Right hindlimb (tissue), 1 donor: ENCODE measurements at places on chromosomes 5 and 9.

DNA sequence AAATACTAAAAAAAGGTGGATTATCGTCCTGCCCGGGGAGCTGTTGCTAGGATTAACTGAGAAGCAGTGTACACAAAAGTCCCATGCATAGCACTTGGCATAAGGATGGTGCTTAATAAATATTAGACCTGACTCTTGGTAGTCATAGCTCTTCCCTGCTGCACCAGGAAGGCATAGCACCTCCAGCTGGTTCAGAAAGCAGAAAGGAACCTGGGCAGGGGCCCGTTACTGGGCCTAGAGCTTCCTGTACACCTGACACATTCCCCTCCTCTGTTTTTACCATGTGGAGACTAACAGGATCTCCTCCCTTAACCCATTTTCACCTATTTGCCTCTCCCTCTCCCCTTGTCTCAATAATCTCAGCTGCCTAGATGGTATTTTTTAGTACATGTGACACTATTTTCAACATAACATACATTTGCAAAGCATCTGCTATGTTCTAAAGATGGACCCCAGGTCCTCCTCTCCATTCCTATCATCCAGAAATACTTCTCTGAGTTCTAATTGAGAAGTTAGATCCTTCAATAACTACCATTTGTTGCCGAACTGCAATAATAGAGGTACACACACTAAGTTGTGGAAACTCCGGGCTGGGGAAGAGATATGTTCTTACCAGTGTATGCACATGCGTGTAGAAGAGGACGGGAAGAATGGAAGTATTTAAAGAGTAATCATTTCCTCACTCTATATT lies 3.2 kb upstream of the ANP32B start:
- DNase-seq, result no peak

DNA sequence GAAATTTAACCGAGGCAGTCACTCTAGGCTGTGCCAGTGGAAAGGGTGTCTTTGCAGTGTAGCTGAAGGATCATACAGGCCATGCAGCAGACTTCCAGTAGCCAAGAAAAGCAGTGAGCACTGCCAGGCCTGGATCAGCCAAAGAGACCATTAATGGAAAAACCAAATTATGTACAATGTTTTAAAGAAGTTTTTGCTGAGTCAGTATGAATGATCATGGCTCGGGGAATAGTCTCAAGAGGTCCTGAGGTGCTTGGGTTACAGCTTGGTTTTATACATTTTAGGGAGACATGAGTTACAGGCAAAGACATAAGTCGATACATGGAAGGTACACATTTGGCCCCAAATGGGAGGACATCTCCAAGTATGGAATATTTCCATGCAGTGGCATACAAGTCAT lies 141.3 kb downstream of the YTHDC2 start:
- peak; percentile 35 for DNase-seq

DNA sequence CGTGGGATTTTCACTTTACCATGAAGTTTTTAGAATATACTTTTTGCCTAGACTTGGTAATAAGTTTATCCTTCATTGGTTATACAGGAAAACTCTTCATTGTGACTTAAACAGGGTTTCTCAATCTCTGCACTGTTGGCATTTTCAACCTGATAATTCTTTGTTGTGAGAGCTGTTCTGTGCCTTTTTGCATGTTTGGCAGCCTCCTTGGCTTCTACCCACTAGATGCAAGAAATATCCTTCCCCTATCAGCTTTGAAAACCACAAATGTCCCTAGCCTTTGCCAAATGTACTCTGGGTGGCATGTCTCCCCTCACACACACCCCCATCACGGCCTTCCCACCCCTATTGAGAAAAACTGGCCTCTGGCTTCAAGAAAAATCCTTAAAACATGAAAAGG lies 180.9 kb downstream of the ESM1 start:
- no peak for DNase-seq

DNA sequence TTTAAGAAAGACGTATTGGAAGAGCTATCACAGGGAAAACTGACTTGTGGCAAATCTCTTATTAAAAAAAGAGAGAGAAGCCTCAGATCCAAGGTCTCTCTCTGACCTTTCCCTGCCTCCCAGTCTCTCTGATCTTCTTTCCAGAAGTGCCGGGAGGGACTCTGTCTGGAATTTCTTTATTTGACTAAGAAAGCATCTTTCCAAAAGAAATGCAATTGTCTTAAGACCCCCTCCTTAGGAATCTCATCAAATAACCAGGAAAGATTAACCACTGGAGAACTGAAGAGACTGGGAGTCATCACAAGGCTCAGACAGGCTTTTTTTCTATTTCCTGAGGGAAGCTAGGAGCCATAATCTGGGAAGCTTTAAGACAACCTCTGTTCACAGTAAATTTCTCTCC lies 4.6 kb downstream of the C1QTNF3 start:
- no peak for DNase-seq

DNA sequence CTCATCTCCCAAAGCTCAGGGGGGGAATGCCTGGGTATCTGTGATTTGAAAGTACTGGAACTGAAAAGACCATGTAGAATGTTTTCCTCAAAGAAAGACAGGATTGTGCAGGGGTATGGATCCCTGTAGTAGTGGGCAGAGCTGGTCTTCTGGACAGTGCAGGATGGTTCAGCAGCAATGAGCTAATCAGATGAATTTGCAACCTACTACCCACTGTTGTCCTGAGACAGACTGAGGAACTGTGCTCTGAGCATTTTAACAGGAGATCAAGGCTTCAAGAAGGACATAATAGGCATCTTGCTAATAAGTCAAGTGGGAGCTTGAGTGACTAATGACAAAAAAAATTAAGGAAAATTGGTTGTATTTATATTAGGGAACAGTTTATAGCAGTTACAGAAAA lies 61.7 kb downstream of the FYB1 start:
- no peak for DNase-seq

- DNase-seq, result no peak
Measured at GRCh38 chr9:8156346-8156745, 356.8 kb upstream of the DMAC1 start.

GRCh38 chr9:81574405-81574804 lies 114.9 kb downstream of the TLE1 start:
- no peak for DNase-seq

GRCh38 chr5:176653401-176654385 lies 6.4 kb downstream of the TSPAN17 start:
- no peak for DNase-seq
